ENCODE measurements at places on chromosomes 7 and 10.

GRCh38 chr7:151327659-151328058, 14.0 kb upstream of the NUB1 start:
- no peaks in the 10 kb centered on the region for H3K36me3 ChIP-seq
- H3K4me3 ChIP-seq = no peak overlapping the region
- peaks cover 2% of the 10 kb centered on the region for H3K4me1 ChIP-seq
- DNase-seq = peak; percentile 83

- H3K27me3 ChIP-seq = no peaks in the 10 kb centered on the region
- no peaks in the 10 kb centered on the region for H3K36me3 ChIP-seq
- peaks cover 8% of the 10 kb centered on the region for H3K4me1 ChIP-seq
- peak; percentile 61 for DNase-seq
- H3K27ac ChIP-seq = no peak overlapping the region
These were observed 12.2 kb downstream of the ADAM12 start for GRCh38 chr10:126375926-126376554.

DNA sequence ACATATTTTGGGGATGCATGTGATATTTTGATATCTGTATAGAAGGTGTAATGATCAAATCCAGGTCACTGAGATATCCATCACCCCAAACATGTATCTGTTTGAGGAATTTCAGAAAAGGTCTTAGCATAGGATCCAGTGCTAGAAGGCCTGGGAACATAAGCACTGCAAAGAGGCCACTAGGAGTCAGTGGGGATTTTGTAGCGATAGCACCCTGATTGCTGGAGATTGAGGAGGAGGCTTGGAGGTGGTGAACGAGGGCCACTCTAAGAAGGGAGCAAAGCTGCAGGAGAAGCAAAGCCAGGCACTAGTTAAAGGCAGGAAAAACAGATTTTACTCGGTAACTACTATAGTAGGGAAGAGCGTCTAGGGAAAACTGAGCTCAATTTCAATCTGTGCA, 324.0 kb downstream of the LHFPL3 start:
- no peak for DNase-seq
- H3K4me3 ChIP-seq = no peak overlapping the region
- H3K27me3 ChIP-seq = no peaks in the 10 kb centered on the region

GRCh38 chr10:483261-483660, 206.2 kb downstream of the DIP2C start:
- no peak for DNase-seq
- H3K4me1 ChIP-seq = peaks cover 2% of the 10 kb centered on the region
- H3K27ac ChIP-seq = no peak overlapping the region
- H3K4me3 ChIP-seq = no peak overlapping the region

GRCh38 chr10:30096564-30096963, 37.2 kb upstream of the JCAD start:
- no peak for DNase-seq
- no peaks in the 10 kb centered on the region for H3K36me3 ChIP-seq
- peaks cover 3% of the 10 kb centered on the region for H3K4me1 ChIP-seq
- no peak overlapping the region for H3K27ac ChIP-seq
- H3K27me3 ChIP-seq = peaks cover 1% of the 10 kb centered on the region

Measured in IMR-90 (cell line).